Upper lobe of right lung (tissue), 1 donor: ENCODE measurements at places on chromosomes 1 and 21. TPM values are rescaled to one million over a fixed set of nuclear protein-coding genes. Genes with fewer than 3 reads are reported as not detected.

SLC6A17 gene
- 0.06 TPM for total RNA-seq

DNA sequence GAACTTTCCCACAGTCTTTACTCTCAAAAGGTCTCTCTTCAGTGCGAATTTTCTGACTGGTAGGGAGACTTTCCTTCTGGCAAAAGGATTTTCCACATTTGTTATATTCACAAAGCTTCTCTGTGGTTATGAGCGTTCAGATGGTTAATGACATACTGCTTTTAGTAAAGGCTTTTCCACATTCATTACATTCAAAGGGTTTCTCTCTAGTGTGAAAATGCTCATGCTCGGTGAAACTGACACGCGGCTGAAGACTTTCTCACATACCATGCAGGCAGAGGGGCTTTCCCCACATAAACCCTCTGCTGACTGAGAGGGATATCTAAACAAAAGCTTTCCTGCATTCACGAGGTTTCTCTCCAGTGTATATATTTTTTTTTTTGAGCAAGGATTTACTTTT, 9.9 kb upstream of the KLF18 start:
- DNase-seq = no peak

DNA sequence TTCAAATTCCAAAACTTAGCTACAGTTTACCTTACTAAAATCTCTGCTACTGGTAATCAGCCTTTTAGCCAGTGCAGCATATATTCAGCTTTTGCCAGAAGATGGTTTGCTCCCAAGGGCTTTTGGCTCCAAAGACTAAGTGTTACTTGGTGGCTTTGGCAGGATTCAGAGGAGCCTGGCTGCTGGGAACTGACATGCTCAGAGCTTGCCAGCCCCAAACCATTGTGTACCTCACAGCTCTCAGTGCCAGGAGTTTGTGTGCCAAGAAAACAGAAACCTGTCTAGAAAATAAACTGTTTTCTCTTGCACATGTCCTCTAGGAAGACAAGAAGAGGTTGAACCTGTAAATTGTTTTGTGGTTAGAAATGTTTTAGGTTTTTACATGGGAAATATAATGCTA, 315.9 kb downstream of the ST6GALNAC3 start:
- DNase-seq = no peak

CD247 gene
- total RNA-seq = 8.9 TPM

CLCA1 gene
- total RNA-seq = not detected

- no peak for DNase-seq
Observed at GRCh38 chr1:42993502-42994136, 35.0 kb upstream of the SLC2A1 start.

ATP5PB gene
- total RNA-seq = 132 TPM

CASP9 gene
- 11.7 TPM for total RNA-seq
